ENCODE measurements at places on chromosomes 13 and 19.

DNA sequence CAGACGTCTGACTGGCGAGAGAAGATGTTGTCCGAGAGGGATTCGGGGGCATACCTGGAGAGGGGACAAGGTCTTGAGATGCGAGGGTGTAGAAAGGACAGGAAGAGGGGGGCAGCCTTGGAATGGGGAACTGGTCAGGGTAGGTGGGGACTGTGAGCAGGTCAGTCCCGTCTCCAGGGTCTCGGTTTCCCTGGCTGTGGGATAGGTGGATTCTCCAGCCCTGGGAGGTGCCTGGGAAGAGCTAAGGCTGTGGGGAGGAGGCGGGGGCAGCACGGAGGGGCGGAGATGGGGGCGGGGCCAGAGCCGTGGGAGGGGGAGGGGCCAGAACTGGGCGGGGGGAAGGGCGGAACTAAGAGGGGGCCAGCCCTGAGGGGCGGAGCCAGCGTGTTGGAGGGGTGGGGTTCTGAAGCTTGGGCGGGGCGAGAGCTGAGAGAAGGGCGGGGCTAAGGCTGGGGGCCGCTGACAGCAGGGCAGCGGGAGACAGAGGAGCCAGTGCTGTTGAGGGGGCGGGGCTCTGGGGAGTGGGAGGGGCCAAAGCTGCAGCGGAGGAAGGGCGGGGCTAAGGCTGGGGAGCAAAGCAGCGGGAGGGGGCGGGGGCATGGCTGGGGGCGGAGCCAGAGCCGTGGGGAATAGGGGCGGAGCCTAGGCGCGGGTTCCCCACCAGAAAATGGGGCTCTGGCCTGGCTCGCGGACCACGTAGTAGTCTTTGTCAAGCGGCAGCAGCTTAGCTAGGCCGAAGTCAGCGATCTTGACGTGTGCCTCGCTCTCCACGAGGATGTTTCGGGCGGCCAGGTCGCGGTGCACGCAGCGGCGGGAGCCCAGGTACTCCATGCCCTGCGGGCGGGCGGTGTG is 9.5 kb upstream of the INSL3 start:
- DNase-seq: no peak

DNA sequence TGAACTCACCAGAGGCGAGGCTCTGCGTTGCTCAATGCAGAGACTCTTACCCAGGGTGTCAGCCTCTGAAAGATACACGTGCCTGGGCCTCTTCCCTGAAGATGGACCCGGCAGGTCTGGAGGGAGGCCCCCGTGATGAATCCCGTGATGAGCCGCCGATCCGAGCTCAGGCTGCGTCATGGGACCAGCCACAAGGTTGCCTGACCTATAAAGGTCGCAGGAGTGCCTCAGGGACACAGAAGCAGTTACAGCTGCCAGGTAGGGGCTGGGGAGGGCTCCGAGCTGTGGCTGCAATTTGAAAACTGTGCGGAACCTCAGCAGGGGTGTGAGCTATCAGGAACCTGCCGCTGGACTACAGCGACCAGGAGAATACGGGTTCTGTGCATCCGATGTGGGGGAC is 10.5 kb upstream of the ATP11A start:
- no peak for DNase-seq

- DNase-seq: no peak
These were observed 2.9 kb downstream of the MFSD12 start for GRCh38 chr19:3554254-3555083.

DNA sequence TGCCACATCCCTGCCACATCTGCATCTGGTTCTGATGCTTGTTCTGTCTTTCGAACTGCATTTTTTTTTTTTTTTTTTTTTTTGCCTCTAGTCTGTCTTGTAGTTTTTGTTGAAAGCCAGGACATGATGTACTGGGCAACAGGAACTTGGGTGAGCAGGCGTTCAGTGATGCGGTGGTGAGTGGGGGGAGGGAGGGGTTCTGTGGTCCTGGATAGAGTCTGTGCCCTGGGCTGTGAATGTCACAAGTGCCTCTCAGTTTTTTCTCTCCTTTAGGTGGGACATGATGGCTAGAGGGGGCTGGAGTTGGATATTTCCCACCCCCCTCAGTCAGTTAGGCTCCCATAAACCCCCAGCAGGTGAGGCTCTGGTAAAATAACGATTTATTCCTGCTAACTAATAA is 3.5 kb downstream of the CEACAM4 start:
- no peak for DNase-seq

- DNase-seq: no peak
These were observed 31.5 kb downstream of the RCBTB1 start for GRCh38 chr13:49553888-49554287.

DNA sequence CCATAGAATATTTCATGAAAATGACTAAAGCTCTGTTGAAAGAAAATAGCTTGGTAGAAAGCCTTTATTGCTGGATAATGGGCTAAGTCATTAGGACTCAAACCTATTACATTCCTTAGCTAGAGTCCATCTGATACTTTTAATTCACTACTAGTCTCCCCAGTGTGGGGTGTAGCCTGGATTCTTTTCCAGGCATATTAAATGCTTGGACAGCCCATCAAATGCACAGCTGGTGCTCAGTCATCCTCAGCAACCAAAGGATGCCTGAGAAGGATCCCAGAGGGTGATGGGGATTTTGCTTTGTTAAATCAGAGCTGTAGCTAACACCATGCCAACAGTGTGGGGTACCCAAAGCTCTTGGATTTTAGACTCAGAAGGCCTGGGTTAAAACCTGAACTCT is 153.5 kb downstream of the DLEU7 start:
- DNase-seq: no peak

DNA sequence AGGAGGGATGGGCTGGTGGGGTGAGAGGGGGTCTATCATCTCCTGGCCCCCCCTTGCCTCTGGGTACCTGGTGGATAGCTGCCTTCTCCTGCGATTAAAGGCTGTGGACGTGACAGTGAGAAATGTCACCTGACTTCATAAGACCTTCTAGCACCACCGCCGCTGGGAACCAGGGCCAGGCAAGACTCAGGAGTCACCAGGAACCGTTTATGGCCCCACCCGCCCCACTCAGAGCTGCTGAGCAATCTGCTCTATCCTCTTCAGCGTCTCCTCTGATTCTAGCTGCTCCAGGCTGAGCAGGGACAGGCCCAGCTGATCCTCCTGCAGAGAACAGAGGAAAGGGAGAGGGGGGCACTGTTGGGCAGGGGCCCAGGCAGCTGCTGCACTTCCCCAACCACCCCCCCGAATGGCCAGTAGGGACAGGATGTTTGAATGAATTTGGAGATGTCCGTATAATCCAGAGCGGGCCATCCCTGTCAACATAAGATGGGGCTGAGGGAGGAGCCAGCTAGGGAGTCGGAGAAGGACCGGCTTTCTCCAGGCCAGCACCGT is 10.9 kb downstream of the KLC3 start:
- no peak for DNase-seq

- no peak for DNase-seq
These were observed 100.5 kb downstream of the TRPC4 start for GRCh38 chr13:37769078-37769477.

DNA sequence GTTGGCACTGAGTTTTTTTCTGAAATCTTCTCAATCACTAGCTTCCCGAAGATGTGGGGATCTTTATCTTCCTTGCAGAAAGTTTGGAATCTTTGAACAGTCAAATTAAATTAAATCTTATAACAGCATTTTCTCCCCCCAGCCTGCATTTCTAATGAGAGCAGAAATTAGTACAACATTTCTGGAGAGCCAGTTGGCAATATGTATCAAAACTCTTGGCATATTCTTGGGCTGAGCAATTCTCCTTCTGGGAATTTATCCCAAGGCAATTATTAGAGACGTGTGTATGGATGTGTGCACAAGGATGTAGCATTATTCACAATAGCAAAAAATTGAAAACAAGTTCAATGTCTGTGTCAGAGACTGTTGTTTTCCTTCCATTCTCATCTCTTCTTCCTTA is 159.5 kb downstream of the OLFM4 start:
- no peak for DNase-seq

GRCh38 chr13:33145667-33146066 is 129.4 kb downstream of the KL start:
- no peak for DNase-seq

DNA sequence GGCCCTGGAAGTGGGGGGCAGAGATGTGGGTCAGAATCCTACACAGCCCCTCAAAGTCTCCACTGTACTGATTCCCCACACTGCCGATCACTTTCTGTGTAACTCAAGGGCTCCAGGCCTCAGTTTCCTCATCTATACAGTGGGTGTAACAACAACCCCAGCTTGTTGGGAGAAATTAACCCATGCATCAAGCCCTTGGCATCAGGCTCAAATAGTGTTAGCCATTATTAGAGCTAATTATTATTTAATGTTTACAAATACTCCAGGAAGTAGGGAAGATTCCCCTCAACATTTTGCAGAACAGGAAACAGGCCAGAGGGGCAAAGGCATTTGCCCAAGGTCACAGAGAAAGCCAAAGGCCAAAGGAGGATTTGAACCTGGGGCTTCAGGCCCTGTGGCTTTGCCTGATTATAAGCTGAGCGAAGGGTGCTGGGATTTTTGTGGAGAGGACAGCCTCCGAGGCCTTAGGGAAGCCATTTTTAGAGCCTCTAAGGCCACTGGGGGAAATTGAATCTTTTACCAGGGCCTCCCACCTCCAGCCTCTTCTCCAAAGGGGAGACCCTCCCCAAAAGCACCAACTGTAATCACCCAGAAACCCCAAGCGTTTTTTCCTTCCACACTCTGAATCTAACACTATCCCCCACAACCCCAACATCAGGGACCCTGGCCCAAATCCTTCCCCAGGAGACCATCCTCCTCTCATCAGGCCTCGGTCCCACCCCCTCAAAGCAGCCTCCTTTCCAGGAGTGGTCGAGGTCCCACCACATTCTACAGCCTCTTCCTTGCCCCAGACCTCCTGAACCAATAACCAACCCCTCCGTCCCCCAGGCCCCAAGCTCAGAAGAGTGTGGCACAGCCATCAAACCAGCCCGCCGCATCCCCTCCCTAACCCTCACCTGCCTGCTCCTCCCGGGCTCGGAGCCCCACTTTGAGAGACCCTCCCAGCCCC is 1.1 kb downstream of the FKBP8 start:
- no peak for DNase-seq

GRCh38 chr19:41863209-41863931 is 3.3 kb downstream of the RPS19 start:
- DNase-seq: no peak

DNA sequence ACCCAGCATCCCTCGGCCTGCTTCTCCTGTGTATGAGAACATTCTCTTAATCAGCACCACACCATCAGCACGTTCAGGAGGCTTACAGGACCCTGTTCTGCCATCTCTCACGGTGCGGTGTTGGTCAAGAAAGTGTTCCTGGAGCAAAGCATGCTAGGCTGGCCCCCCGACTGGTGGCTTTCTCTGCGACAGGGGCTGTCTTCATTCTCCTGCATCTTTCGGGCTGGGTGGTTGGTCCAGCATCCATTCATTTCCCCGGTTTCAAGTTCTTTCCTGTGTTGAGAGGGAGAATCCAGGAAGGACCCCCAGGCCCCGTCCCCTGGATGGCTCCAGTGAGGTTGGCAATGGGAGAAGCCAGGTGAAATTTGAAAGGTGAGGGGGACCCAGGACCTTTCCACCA is 55.8 kb downstream of the C1QTNF9 start:
- no peak for DNase-seq

GRCh38 chr19:17931532-17932191 is 1.2 kb upstream of the CCDC124 start:
- no peak for DNase-seq

DNA sequence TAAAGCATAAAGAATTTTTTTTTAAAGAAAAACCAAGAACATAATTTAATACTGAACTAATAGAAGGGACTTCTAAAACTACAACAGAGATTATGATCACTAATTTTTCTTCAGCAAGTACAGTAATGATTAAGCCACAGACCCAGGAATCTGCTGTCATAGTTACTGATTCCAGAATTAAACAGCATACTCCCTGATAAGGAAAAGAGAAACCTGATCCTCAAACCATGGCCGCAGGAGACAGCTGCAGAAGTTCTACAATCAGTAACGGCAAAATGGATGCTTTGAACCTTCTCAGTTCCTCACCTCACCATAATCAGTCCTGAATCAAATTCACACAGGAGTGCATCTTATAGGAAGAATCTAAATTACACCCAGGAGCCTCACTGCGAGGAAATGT is 939.0 kb upstream of the SLITRK1 start:
- DNase-seq: no peak

GRCh38 chr19:18649371-18650020 is 12.7 kb downstream of the KLHL26 start:
- DNase-seq: no peak

DNA sequence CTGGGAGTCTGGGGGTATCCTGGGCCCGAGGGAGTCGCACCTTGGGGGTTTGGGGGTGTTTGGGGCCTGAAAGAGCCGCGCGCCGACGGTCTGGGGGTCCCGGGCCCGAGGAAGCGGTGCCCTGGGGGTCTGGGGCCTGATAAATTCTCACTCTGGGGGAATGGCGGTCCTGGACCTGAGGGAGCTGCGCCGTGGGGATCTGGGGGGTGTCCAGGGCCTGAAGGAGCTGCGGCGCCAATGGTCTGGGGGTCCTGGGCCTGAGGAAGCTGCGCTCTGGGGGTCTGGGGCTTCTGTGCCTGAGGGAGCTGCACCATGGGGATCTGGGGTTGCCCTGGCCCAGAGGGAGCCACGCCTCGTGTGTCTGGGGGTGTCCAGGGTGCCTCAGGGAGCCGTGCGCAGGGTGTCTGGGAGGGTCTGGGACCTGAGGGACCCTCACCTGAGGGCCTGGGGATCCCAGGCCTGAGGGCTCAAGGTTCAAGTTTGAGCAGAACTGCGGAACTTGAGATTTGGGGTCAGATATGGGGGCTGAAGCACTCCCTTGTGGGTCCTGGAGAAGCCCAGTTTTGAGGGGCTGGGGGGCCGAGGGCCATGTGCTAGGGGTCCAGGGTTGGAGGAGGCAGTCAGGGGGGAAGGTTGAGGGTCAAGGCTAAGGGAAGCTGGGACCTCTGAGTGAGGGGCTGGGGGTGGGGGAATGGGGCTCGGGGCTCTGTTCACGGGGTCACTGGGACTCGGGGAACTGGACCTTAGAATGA is 1.1 kb downstream of the HDGFL2 start:
- no peak for DNase-seq

DNA sequence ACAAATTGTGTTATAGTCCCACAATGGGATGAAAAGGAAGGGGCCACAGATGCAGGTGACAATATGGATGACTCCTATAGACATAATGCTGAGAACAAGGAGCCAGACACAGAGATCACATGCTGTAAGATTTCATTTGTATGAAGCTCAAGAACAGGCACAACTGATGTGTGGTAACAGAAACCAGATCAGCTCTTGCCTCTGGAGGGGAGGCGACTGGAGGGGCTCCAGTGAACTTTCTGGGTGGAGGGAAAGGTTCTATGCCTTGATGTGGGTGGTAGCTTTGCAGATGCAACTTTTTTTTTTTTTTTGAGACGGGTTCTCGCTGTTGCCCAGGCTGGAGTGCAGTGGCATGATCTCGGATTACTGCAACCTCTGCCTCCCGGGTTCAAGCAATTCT is 6.0 kb upstream of the RABAC1 start:
- DNase-seq: no peak

DNA sequence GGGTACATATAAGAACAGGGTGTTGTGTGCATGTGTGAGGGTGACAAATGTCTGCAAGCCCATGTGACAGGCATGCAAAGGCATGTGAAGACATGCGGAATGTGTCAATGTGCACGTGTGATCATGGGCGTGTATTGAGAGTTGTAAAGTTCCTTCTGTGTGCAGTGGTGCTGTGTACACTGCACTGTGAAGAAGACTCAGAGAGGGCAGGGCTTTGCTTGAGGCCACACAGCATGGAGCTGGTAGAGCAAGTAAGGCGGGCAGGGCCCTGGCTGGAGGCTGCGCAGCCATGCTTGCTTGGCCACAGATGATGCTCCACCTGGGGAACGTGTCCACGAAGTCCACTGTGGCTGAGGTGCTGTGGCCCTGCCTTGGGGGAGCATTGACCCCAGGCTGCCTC is 66.8 kb downstream of the PTPRS start:
- DNase-seq: no peak

Data from SIG-M5 (cell line).